ENCODE measurements at places on chromosomes 12 and 14.

- no peak for DNase-seq
These were observed 165.5 kb upstream of the ATP2B1 start for GRCh38 chr12:89874146-89874545.

GRCh38 chr14:53606203-53606602 is 350.4 kb downstream of the BMP4 start:
- DNase-seq: no peak

DNA sequence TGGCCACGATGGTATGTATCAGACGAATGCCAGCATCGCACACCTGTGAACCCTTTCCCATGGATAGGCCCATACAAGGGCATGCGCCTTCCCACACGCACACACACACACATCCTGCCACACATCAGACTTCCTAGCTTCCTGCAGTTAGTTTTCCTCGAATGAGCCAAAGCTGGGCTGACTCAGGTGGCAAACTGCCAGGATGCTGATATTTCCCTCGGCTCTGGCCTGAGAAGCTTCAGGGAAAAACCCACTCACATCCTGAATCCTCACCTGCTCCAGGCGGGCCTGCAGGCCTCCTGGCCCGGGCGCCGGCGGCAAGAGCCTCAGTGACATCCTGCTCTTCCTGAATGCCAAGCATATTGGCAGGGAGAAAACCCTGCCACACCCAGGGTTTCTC is 22.4 kb downstream of the CALM1 start:
- no peak for DNase-seq

DNA sequence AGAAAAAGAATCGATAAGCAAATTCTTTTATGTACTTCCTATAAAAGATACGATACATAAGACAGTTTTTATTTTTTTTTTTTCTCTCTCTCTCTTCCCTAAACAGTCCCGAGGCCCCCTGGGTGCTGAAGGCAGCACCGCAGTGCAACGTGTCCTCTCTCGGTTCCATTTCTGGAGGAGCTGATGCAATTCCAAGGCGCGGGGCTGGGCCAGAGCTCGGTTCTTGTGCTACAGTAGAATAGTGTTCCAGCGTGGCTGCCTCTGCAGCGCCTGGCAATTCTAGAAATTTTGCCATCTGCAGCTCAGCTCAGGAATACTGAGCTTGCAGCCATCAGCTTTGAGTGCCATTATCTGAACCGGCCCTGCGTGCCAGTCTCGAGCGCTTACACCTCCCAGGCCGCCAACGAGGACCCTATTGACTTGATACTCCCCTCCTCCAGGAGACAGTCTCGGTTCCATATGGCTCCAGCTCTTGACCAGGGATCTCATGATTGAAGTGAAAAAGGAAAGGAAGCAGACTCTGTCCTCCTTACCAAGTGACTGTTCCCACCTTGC is 630 bp downstream of the ALDH1L2 start:
- DNase-seq: no peak

DNA sequence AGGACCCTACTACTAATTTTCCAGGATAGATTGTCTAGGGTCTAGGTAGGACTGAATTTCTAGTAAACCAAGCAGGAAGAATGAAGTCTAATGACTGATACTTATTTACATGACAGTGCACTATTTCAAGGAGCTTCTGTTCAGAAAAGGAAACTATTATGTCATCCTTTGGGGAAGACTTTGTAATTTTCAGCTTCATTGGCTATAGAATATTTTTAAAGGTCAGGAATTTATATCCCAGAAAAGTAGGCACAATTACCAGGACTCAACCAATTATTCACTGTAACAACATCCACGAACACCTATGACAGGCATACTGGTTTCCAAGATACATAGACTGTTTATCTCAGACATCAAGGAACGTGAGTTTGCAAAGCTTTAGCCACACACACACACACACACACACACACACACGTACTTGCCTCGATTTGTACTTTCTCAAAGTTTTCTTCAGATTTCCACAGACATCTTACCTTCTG is 23.2 kb downstream of the OR6S1 start:
- no peak for DNase-seq

GRCh38 chr12:53591301-53592206 is 34.6 kb downstream of the ATF7 start:
- no peak for DNase-seq

GRCh38 chr14:91059576-91060350 is 678 bp downstream of the RPS6KA5 start:
- DNase-seq: no peak

DNA sequence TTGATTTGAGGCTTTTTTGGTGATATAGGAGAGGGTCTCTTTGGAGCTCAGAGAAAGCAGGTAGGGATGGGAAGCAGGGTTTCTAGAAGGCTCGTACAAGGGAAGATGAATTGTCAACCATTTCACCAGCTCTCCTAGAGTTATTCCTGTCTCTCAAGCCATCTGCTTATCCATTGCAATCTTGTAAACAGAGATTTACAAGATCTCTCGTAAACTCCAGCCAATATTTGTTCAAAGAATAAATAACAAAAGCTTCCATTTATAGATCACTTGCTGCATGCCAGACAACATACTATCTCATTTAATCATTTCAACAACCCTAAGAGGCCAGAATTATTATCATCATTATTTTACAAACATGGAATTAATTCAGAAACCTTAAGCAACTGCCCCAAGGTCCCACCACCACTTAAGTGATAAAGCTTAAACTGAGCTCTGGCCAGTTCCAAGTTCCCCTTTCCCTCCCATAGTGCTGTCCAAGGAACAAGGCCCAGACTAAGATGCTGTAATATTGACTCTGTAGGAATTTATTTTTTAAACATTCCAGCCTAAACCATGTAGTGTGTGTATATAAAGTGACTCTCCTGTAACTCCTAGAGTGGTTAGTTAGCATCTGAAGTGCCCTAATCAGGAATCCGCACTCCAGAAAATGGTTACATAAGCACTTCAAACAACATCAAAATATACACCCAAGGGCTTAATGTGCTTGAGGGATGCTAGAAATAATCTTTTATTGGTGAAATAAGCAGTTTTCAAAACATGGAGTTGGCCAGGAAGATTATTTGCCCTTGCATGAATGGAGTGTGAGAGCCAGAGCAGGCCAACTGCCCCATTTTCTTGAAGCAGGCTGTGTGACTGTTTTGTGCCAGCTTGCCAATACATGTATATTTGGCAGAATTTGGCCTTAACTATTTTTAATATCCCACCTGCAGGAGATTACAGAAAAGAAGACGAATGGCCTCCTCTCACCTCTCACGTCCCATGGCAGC is 2.8 kb upstream of the PLEKHH1 start:
- DNase-seq: no peak

GRCh38 chr12:52405922-52406385 is at the start of gene KRT82:
TSS of gene KRT82 (minus strand) at chr12:52406335. CDS start at chr12:52406277, 58 bp downstream.
- DNase-seq: no peak

GRCh38 chr12:78719721-78720120 is 144.9 kb upstream of the SYT1 start:
- DNase-seq: no peak

- no peak for DNase-seq
These were observed 11.6 kb downstream of the RASSF8 start for GRCh38 chr12:25970082-25970481.

GRCh38 chr12:48767047-48767446 is 21.8 kb downstream of the ADCY6 start:
- DNase-seq: no peak

DNA sequence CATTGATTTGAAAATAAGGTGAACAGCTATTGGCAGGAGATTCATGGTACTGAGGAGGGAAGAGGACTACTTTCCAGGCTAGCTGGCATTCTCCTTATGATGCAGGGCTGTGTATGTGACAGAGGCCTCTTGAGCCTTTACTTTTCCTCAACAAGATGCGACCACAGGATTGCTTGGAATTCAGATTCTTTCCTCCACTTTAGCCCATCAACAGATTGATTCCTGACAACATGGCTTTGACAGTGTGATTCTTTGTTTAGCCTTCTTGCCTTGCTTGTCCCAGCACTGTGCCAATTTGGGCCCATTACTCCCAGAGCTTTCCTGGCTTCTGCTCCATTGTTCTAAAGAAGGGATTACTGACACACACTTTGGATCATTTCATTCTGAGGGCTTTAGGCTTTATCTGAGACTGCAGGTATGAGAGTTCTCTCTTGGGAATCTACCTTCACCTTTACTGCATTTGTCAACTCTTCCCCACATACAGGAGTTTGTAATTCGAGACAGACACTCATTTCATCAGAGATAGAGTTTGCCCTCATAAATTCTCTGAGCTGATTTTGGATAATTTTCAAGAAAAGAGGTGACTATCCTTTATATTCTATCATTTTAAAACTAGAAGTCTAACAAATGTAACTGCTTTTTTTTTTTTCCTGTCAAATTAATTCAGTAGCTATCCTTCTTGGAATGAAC is 206.4 kb upstream of the GZMB start:
- no peak for DNase-seq

GRCh38 chr14:102461490-102462338 is 47.9 kb downstream of the ANKRD9 start:
- peak; percentile 40 for DNase-seq

DNA sequence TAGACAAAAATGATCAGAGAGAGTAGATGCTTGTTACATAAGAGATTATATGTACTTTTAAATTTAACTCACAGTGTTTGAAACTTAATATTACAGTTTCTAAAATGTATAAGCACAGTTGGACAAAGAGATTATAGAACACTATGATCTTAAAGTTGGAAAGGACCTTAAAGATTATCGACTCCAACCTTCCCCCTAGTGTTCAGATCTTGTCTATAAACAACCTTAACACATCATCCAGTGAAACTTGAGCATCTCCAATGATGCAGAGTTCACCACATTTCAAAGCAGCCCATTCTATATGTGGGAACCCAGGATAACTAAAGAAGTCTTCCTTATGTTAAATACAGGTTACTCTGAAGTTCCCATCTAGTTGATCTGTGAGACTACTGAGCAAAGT is 480.8 kb downstream of the RMST start:
- peak; percentile 12 for DNase-seq

GRCh38 chr14:89221109-89221810 is 195.8 kb downstream of the FOXN3 start:
- DNase-seq: peak; percentile 84

DNA sequence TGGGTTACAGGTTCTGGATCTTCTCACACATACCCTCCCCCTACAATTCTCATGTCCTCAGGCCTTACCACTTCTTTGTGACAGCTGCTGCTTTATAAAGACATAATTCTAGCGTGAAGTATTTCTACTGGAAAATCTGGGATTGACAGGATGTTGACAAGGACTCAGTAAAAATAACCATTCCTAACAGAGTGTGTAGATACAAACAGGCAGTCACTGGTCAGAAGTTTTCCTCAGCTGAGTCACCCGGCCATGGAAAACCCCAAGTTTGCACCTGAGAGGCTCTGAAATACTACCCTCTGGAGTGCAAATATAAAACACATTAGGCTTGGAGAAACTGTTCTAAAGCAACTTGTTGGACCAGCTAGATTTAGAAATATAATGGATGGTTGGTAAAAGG is 54.4 kb downstream of the SPPL3 start:
- DNase-seq: no peak

DNA sequence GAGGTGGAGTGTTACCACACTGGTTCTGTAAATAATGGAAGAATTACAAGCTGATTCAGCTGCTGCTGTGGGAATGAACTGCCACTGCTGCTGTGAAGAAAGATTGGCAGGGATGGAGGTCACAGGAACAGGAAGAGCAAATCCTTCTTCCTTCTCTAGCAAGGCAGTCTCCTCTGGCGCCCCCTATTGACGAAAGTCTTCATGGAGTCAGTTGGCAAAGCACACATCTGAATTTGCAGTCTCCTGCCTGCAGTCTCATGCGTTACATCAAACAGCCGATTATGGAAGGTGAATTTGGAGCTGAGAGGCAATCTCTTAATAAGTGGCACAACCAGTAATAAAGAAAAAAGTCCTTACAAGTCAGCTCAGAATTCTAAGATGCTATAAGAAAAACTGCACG is 106.0 kb upstream of the TMTC1 start:
- peak; percentile 38 for DNase-seq

GRCh38 chr12:105253866-105254513 is 18.0 kb upstream of the APPL2 start:
- no peak for DNase-seq

GRCh38 chr14:90072350-90072749 is 10.6 kb downstream of the KCNK13 start:
- no peak for DNase-seq

DNA sequence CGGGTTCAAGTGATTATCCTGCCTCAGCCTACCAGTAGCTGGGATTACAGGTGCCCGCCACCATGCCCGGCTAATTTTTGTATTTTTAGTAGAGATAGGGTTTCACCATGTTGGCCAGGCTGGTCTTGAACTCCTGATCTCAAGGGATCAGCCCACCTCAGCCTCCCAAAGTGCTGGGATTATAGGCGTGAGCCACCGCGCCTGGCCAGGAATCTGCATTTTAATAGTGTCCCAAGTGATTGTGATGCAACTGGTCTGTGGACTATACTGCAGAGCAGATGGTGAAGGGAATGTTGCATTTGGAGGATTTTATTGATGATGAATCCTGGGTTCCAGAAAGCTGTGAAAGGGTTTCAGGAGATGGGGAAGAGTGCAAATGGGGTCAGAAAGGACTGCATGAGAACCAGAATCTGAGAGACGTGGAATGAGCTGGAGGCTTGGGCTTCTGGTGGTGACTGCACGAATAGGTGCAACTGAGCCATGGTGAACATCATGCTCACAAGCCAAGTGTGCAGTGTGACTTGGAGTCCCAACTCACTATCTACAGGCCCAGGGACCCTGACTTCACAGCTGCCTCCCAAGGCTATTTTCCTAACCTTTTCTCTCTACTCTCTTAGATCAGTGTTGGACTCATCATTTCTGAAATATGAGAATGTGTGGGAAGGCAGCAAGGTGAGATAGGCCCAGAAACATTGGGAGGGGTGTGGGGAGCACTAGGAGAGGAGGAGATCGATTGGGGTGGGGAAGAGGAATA is 4.5 kb downstream of the RPS26 start:
- no peak for DNase-seq
